Forelimb muscle (tissue), 1 donor: ENCODE measurements at places on chromosomes 6 and 20. TPM values are rescaled to one million over a fixed set of nuclear protein-coding genes. Genes with fewer than 3 reads are reported as not detected.

LINC00237 gene
- polyA plus RNA-seq: not detected

CYP39A1 gene
- polyA plus RNA-seq: 1.3 TPM

BTNL2 gene
- 0.18 TPM for polyA plus RNA-seq

MUC21 gene
- polyA plus RNA-seq: not detected

DNA sequence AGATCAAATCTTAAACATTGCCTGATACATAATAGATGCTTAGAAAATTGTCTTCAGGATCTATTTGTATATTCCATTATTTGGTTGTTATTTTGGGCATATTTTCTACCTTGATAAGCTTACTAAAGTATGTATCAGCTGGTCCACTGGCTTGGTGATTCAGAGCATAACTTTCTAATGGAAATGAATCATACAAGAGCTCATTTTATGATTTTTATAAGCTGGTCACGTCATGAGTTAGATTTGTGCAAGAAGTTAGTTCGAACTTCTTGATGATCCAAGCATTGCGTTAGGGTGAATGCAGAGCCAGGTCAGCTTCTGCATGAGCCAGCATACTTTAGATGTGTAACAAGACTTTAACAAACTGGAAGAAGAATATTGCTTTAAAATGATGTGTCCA, 144.5 kb upstream of the FLRT3 start:
- no peak for DNase-seq

DNA sequence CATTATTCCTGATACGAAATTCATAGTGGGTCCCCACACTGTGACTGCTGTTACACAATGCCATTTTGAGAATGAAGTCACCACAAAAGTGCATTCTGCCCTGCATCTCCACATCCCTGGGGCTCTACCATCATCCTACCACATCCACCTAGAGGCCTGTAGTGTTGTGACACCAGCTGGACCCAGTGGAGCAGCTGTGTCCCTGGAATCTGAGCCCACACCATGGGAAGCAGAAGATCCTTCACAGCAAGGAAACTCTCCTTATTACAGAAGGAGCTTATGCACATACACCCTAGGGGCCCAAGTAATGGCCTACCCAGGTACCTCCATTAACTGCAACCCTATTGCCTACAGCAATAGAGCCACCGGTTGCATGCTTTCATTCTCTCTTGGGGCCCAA, 566.6 kb upstream of the EPHA7 start:
- DNase-seq: no peak

DNA sequence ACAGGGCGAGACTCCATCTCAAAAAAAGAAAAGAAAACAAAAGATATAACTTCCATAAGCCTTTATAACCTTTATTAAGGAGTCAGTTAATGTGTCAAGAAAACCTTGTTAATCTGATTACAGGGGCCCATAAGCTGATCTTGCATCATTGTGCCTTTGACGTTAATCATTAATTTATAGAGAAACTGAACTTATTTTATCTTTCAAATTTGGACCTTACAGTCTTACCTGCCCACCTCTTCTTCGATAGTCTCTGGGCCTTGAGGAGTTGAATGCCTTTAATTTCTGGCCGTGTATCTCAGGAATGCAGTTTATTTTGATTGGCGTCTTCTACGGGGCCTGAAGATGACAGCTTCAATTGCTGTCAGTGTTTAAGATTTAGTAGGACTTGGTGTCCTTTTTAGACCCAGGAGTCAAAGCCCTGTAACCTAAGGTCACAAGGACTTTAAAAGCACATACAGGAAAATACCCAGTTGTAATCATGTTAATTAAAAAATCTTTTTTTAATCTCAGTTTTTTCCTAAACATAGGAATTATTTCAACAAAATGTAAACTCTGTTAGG, 5.8 kb downstream of the ACOT13 start:
- DNase-seq: no peak

DNA sequence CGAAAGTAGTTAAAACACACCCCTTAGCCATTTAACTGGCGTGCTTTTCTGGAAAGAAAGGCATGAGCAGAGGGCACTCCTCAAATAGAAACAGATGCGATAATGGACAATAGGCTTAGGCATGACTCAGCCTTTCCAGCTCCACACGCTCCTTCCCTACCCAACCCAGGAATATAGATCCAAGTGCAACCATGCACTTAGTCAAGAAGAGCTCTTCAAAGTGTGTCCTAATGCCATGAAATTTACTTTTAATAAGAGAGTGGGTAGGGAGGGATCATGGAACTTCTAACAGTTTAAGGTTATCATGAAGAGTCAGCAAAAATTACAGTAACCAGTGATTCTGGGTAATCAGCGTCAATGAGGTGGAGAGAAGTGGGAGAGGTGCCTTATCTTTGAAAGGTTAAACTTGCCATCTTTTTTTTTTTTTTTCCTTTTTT, 2.4 kb upstream of the EFHC1 start:
- no peak for DNase-seq

DNA sequence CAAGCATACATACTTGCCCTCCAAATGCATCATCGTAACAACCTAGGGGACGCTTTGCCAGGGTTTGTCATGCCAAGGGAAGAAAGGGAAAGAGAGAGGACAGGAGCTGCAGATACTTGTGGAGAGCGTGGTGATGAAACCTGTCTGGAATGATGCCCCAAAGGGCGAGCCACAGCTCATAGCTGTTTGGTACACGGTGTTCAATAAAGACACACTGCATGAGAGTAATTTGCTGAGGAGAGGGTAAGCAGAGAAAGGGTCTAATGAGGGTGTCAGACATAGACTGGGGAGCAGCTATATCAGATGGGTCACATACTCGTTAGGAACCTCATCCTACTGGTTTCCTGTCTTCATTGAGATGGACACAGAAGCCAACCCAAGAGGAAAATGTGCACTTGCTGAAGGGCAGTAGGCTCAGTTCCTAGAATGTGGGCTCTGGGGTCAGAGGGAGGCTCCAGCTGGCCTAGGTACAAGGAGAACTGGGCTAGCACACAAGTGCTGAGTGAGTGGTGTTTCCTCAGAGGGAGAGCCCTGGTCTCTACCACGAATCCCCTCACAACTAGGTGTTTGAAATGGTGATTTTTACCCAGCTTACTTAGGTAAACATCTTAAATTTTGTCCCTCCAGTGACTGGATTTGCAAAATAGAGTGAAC, 5.2 kb upstream of the FOXO3 start:
- no peak for DNase-seq

DNA sequence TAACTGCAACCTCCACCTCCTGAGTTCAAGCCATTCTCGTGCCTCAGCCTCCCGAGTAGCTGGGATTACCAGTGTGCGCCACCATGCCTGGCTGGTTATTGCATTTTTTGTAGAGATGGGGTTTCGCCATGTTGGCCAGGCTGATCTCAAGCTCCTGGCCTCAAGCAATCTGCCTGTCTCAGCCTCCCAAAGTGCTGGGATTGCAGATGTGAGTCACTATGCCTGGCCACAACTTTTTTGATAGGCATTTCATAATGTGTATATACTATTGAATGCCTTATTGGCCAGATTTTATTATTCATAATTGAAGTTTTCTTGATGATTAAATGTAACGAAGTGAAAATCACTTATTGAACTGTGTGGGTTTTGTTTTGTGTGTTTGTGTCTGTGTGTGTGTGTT, 27.9 kb downstream of the FIG4 start:
- DNase-seq: no peak

- DNase-seq: no peak
Measured at GRCh38 chr6:158686311-158686710, 36.5 kb downstream of the SYTL3 start.

GRCh38 chr20:23313271-23313670, 37.3 kb upstream of the NXT1 start:
- peak; percentile 36 for DNase-seq

- no peak for DNase-seq
Measured at GRCh38 chr20:16475225-16475624, 98.0 kb downstream of the KIF16B start.

DNA sequence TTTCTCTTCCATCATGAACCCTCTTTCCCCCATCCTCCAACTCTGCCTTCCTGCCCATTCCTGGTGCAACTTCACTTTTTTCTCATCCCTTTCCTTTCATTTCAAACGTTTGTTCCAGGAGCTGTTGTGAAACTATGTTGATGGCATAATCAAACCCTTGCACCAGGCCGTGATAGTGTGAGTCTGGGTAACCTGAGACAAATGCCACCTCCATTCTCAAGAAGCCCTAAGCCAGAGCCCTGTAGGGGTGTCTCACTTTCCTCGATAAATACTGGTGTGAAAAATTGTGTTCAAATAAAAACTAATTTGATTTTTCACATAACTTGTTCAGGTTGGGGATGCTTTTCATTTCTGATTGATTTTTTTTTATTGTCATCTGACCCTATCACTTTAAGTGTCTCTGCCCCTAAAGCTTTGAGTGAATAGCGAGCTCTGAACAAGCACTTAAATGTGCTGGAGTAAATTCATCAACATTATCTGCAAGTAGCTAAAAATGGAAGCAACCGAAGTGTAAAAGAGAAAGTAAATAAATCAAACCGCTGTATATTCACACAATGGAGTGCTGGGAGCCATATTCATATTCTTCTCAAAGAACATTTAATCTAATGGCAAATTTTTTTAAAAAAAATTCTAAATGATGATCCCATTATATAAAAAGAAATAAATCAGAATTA, 303.1 kb upstream of the CDYL start:
- DNase-seq: no peak

DNA sequence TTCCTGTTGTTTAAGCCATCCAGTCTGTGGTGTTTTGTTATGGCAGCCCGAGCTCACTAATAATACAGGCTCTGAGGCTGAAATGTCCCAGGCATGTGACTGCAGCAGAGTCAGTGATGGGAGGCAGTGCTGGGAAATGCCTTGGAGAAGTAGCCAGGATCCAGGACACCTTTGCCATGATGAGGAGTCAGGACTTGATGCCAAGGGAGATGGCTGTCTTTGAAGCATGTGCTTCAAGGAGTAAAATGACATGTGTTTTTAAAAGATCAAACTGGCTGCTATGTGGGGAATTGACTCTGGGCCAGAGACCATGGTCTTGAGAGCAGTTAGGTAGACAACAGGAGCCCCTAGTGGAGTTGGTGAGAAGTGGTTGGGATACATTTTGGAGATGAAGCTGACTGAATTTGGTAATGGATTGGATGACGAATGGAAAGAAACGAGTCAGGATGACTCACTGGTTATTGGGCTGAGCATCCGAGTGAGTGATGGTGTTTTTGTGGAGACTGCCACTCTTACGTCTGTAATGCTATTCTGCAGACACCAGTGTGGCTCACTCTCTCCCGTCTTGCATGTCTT, 322.2 kb downstream of the PLCB1 start:
- no peak for DNase-seq

DNA sequence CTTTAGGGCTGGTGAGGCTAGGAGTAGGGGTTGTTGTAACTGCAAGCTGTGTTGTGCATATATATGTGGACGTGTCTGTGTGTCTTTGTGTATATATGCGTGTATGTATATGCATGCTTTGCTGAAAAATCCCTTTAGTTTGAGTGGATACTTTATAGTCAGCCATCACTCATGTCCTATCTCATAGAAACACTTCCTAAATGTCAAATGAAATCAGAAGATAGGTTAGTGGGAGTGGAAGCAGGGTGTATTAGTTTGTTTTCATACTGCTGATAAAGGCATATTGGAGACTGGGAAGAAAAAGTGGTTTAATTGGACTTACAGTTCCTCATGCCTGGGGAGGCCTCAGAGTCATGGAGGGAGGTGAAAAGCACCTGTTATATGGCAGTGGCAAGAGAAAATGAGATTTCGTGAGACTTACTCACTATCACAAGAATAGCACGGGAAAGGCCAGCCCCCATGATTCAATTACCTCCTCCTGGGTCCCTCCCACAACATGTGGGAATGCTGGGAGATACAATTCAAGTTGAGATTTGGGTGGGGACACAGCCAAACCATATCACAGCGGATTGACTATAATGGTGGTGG, 131.1 kb downstream of the JARID2 start:
- DNase-seq: no peak

DNA sequence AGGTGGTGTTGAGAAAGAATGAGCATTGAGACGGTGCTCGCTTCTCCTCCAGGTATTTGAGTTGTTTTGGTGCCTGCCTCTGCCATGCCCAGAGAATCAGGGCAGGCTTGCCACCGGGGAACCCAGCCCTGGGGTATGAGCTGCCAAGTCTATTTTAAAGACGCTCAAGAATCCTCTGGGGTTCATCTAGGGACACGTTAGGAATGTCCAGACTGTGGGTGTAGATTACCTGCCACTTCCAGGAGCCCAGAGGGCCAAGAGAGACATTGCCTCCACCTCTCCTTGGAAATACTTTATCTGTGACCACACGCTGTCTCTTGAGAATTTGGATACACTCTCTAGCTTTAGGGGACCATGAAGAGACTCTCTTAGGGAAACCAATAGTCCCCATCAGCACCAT, 28.3 kb downstream of the SAYSD1 start:
- no peak for DNase-seq
